ENCODE measurements at places on chromosomes 2 and 18. TPM values are rescaled to one million over a fixed set of nuclear protein-coding genes. Genes with fewer than 3 reads are reported as not detected.

PID1 gene
- 1.0 TPM for total RNA-seq

UBXN4 gene
- 133 TPM for total RNA-seq

SPOPL gene
- 15.6 TPM for total RNA-seq

OTOS gene
- not detected for total RNA-seq

DNA sequence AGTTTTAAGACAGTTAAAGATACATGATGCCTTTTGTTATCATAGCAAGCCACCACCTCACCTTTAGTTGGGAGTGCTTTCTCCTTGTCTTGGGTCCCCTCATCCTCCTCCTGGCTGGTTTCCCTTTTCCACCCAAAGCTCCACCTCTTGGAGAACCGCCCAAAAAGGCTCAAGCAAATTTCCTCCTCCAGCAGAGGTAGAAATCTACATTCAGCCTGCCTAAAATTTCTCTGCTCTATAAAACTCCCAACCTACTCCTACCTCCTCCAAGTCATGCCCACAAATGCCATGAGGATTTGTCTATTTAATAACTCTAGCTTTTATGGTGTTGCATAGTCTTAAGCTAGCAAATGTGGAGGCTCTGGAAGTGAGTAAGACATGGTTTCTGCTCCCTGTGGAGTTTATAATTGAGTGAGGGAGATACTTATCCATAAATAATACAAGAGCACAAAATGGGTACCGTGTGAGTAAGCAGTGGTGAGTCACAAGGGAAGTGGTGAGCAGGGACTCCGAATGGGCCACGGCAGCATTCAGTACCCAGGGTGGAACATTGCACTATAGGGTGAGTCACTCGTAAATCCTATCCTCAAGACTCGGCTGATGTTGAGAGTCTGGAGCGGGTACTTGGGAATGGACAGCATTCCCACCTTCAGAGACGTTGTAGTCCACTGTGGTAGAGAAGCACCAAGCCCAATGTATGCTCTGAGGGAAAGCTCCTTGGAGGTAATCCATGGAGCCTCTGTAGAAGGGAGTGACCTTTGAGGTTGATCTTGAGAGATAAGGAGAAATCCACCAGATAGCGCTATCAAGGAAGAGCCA is 146.3 kb downstream of the RTN4 start:
- DNase-seq: peak; percentile 98

GRCh38 chr2:185219981-185220380 is 518.6 kb upstream of the FSIP2 start:
- peak; percentile 46 for DNase-seq

GRCh38 chr2:162086904-162087303 is 12.9 kb upstream of the DPP4 start:
- DNase-seq: peak; percentile 57

DNA sequence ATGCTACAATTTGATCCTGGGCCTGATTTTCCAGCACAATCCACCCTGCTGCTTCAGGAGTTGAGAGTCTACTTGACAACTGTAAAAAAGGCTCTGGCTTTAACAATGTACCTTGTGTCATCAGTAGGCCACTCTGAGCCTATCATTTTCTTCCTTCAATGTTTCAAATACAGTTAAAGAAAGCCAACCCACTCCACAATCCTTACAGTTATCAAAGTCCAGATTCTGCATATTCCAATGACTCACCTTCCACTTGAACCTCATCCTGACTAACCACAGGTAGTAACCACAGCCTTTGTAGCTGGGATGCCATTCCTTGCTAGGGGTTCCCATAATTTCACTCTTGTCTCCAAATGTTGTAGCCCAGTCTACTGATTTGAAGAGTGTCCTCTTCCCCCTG is 35.5 kb upstream of the AQP4 start:
- peak; percentile 50 for DNase-seq
